Inflammatory macrophage treated with lipopolysaccharide for 4 hours (primary cell): ENCODE measurements at places on chromosomes 7 and 10.
A peak's percentile ranks its signal among the peaks of the same experiment; 100 is the strongest.

- DNase-seq, result peak; percentile 72
Measured at GRCh38 chr7:29684787-29685650, 121.3 kb upstream of the WIPF3 start.

- DNase-seq, result no peak
Measured at GRCh38 chr10:4671451-4672145, 154.4 kb upstream of the AKR1E2 start.

DNA sequence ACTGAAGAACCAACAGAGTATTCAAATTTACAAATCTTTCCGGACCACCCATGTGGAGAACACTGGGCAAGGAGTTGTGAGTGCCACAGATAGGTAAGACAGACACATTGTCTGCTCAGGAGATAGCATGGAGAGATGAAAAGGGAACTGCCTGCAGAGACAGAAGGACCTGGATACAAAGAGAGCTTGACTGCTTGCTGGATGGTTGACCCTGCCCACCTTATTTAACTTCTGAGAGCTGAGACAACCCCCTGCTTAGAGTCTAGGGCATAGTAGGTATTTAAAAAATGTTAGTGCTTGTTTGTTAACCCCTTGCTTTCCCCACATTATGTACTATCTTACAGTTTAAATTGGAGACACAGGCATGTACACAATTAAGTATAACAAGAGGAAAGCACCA is 314.1 kb downstream of the THSD7A start:
- no peak for DNase-seq

DNA sequence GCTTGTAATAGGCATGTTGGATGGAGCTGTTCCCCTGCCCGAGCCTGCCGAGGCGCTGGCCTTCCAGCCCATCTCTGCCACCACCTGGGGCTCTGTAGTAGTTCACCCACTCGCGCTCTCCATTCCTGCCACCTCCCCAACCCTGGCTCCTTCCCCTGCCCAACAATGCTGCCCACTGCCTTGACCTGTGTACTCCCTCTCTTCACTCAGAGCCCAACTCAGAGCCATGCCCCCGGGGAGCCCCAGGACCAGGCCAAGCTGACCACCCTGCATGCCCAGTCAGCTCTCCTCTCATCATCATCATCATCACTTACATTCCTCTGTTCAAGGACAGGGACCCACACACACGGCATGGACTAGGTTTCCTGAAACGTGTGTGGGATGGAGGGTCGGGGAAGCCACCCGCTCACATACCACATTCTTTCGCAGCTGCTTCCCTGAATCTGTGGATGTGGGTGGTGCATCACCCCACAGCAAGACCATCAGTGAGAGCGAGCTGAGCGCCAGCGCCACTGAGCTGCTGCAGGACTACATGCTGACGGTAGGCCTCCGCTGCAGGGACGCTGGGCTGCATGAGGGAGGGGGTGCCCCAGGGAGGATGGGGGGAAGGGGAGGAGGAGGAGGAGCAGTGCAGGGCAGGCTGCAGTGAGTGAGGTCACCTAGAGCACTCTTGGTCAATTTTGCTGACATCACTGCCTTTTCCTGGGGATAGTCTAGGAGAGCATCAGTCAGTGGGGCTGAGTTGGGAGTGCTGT is 15.6 kb downstream of the NACAD start:
- DNase-seq, result no peak

DNA sequence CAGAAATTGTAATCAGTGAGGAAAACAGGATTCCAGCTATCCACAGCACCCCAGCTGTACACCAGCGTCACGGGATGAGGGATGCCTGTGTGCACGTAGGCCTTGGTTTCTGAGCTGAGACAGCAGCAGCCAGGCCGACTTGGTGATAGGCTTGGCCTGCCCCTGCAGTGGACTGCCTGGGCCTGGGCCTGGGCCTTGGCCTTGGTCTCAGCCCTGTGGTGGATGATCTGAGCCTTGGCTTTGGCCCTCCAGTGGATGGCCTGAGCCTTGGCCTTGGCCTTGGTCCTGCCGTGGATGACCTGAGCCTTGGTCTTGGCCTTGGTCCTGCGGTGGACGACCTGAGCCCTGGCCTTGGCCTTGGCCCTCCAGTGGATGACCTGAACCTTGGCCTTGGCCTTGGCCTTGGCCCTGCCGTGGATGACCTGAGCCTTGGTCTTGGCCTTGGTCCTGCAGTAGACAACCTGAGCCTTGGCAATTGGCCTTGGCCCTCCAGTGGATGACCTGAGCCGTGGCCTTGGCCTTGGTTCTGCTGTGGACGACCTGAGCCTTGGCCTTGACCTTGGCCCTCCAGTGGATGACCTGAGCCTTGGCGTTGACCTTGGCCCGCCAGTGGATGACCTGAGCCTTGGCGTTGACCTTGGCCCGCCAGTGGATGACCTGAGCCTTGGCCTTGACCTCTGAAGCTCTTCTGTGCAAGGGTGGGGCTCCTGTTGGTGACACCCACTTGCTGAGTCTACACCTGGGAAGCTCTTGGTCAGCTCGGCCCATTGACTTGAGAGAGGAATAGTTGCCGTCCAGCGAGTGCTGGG is 93.8 kb downstream of the CUX1 start:
- no peak for DNase-seq

GRCh38 chr7:47361746-47362215 is 220.1 kb downstream of the TNS3 start:
- no peak for DNase-seq

DNA sequence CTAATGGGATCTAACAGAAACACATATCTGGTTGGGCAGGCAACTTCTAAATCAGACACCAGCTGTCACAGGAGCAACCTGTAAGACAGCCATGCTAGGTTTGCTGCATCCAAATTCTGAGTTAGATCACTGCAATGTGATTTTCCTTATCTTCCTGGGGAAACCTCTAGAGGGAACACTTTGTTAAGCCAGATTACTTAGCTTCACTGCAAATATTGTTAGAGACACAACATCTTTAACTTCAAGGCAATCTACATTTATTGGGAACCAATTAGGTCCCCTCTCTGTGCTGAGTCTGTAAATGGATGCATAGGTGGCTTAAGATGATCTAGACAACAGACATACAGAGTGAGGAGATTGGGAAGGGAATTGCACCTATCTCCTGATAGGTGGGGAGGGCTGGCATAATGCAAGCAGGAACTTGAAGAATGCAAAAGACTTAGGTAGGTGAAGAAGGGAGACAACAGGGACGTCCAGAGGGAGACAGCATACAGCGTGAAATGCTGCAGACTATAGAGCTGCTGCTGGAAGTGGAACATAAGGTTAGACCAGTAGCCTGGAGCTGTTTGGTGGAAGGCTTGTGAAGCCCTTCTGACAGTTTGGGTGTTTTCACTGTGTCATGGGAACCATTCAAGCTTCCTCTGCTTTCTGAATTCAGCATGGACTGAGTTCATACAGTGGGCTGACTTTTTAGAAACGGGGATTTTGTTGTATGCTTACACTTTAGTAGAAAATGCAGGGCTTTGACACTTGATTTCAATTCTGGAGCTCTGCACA is 109.8 kb upstream of the ELMO1 start:
- DNase-seq, result no peak

GRCh38 chr7:82449910-82450309 is 6.3 kb upstream of the CACNA2D1 start:
- no peak for DNase-seq

GRCh38 chr10:50152792-50153272 is 85.1 kb downstream of the WASHC2A start:
- no peak for DNase-seq

- DNase-seq, result no peak
Measured at GRCh38 chr10:31605861-31606525, 287.0 kb downstream of the ZEB1 start.

DNA sequence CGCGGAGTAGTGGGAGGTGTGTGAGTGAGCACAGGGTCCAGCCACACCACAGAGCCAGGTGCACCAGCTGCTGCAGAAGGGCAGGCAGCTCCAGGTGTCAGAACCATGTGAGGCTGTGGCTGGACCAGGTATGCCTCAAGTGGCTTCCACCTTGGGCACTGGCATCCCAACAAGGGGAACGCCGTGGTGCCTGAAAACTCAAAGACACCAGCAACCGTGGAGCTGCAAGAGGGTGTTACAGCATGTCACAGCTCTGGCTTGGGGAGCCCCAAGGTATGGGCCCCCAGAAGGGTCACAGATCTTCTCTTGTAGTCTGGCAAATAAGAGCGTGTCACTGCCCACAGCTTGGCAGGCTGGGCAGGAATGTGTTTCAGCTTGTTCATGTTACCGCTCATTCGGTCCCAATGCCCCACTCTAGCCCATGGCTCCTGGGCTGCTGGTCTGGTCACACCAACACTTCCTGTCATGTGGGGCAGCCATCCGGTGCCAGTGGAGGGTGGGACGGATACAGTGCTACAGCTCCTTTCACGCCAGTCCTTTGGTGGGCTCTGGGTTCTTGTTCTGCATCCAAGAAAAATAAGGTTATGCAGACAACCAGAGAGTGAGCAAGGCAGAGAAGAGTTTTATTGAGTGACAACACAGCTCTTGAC is 29.8 kb downstream of the STRA8 start:
- DNase-seq, result no peak

- no peak for DNase-seq
Measured at GRCh38 chr10:35992107-35992506, 350.0 kb upstream of the FZD8 start.

DNA sequence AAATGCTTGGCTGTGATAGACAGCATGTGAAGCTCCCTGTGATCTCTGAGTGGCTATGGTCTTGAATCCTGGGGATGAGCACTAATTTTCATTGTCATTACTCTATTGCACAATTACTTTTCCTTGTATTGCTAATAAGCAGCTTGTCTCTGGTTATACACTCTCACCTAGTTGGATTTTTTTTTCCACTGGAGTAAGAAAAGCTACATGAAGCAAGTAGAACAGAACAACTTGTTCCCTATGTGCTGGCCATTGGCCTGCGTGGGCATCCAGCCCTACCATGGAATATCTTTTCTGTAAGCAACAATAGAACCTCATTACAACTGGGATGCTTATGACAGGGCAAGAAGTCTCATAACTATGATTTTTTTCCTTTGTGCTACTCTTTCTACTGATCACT is 807.4 kb downstream of the TNS3 start:
- DNase-seq, result no peak

DNA sequence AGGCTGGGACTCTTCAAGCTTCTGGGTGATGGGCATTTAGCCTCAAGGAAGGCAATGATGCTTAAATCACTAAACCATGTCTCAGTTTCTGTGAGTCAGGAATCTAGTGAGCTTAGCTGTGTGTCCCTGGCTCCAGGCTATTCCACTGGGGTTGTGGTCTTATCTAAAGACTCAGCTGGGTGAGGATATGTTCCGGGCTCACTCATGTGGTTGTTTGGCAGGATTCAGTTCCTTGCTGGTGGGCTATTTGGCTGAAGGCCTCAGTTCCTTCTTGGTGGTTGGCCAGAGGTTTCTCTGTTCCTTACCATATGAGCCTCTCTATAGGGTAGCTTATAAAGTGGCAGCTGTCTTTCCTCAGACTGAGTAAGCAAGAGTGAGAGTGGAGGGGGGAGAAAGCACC is 12.0 kb downstream of the EVX1 start:
- DNase-seq, result no peak

DNA sequence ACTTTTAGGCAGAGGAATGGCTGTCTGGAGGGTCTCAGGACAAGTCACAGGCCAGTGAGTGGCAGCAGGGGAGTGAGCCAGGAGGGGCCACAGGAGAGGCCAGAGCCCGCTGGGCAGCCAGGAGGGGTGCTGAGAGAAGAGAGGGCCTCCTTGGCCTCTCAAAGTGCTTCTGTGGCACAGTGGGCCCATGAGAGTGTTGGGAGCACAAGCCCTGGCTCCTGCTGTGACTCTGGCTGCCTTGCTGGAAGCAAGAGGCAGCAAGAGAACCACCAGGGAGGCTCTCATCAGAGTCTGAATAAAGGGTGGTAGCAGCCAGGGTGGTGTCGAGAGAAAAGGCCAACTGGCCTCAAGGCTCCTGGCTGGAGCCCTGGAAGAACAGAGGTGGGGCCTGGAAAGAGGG is 91.1 kb downstream of the VOPP1 start:
- DNase-seq, result no peak

DNA sequence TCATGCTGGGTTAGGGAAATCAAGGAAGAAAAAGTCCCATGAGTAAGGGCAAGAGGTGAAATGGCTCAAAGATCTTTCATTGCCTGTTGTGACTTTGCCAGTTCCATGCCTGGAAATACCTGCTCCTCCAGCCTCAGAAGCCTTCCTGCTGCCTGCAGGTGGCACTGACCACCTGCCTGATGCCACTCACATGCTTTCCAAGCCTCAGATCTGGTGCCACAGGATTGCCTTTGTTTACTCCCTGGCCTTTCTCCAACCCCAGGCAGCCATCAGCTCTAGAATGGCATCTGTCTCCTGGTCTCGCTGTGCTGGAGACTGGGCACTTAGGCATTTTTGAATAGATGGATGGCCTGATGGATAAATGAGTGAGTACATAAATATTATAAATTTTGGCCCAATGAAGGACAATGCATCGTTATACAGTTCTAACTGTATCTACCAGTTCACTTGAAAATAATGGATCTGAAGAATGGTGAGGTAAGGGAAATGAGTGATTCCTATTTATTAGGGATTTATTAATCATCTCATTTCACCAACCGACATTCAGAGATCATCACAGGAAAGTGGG is 657.2 kb downstream of the INHBA start:
- DNase-seq, result no peak

DNA sequence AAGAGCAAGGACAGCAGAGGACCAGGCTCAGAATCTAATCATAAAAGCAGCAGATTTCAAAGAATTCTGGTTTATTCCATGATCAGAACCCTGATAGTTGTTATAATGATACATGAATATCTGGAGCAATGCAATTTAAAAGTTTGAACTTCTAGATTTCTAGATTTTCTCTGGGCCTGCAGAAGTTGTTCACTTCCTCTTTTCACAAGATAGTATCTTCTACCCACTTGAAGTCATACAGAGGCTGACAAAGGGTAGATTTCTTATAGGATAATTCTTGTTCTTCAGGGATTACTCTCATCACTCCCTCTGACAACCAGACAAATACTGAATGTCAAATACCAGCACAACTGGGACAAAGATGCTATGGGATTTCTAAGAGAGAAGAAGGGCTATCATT is 320.0 kb upstream of the ETV1 start:
- DNase-seq, result no peak

DNA sequence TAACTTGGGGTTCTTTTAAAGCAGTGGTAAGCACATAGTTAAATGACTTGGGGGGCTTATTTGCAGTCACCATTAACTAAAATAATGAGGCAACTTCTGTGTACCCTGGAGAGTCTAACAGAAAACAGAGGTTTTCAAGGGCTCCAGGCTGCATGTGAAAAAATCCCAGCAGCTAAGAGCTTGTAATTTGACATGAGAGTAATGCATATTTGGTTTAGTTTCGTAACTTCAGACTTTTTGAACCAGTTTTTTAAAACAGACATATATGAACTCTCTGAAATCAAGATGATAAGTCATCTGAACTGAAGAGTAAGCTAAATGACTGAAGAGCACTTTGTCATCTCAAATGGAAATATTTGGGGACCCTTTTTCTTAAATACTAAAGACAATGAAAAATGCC is 40.2 kb upstream of the IFRD1 start:
- peak; percentile 76 for DNase-seq

- DNase-seq, result no peak
Measured at GRCh38 chr7:148058092-148058491, 532.5 kb upstream of the C7orf33 start.
